ENCODE measurements at places on chromosomes 11 and 22.
A peak's percentile ranks its signal among the peaks of the same experiment; 100 is the strongest.

DNA sequence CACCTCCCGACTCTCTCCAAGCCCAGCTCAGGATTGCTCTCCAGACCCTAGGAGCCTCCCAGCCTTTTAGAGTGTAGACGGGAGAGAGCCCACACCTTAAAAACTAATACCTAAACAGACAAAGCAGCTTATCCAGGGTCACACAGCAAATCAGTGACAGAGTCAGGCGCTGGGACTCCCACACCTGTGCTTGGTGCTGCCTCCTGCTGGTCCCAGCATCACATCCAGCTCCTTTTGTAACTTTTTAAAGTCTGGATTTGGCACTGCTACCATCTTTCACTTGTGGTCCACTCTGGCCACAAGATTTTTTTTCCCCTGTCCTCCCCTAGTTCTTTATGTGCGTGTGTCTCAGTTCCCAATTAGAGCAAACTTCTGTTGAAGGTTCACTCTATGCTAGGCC is 4.7 kb downstream of the ANO1 start:
- no peak for DNase-seq

GRCh38 chr11:129264114-129264513 is 72.0 kb upstream of the ARHGAP32 start:
- no peak for DNase-seq

DNA sequence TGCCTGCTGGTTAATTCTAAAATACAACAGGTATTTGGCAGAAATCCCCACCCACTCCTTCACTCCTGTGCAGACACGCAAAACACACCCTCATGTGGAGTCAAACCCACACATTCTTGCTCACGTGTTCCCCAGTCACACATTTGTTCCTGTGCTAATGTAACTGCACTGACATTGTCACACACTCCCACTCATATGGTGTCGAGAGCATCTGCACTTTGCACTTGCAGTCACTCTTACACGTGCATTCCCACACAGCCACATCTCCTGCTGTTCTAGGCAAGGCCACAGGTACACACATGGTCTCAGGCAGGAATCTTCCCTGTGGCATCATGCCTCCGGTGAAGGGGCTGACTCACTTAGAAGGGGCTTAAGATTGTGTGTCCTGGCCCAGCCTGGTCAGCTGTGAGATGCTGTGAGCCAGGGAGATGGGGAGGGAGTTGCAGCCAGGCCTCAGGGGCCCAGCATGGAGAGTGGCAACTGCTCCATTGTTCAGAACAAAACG is 395.0 kb downstream of the TENM4 start:
- no peak for DNase-seq

DNA sequence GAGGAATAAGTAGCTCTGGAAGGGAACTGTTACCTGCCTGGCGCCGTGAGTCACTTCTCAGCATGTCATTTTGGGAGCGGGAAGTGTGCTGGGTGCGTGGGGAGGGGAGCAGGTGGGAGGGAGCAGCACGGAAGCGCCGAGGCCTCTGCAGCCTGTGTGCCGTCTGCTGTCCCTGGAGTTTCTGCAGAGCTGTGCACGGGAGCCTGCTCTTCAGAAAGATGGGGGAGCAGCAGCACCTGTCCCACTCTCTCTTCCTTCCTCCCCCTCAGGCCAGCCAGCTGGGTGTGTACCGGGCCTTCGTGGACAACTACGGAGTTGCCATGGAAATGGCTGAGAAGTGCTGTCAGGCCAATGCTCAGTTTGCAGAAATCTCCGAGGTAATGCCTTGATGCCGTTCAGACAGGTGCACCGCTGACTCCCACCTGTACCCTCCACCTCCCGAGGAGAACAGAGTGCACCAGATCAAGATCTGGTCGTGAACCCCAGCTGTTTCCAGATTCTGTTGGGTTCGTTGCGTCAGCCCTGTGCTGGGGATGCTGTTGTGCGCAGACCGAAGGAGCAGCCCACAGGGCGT is 87.9 kb downstream of the BCR start:
- DNase-seq: no peak

GRCh38 chr11:1502168-1502953 is 15.8 kb upstream of the MOB2 start:
- no peak for DNase-seq

DNA sequence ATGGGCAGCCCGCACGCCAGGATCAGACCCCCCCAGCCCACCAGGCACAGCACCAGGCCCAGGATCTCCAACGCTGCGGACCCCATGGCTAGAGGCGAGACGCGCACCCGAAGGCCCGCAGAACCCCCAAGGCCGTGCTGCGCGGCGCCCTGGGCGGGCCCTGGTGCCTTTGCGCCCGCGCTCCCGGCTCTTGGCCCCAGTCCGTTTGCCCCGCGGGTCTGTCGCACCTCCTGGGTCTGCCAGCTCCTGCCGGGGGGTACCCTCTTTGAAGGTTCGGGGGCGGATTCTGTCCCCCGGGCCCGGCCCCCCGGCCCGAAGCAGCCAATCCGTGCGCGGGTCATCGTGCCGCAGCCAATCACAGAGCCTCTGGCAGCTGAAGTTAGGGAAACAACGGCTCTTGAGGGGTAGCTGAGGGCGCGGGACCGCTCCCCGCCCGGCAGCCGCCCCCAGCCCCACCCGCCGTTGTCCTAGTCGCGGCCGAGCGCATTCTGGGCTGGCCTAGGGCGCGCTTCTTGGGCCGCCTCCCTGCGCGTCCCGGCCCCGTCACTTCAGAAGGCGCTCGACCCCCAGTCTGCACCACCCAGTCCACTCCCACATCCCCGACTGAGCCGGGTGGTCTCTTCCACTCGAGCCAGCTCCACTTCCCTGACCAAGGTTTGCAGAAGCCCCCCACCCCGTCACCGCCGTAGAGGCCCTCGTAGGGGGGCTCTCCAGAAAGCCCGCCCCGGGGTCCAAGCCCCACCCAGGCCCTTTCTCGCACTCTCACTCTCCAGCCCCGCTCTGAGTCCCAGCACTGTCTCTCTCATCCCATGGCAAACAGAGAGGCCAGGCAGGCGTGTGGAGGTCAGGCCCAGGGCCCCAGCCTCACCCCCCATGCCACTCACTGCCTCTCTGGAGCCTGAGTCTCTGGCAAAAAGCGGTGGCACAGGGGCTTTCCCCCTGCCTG is at the start of gene CLDN5:
TSS of gene CLDN5 (minus strand) at position 241 of the 946 bp plus-strand sequence. CDS start at position 86, 155 bp downstream.
- no peak for DNase-seq

DNA sequence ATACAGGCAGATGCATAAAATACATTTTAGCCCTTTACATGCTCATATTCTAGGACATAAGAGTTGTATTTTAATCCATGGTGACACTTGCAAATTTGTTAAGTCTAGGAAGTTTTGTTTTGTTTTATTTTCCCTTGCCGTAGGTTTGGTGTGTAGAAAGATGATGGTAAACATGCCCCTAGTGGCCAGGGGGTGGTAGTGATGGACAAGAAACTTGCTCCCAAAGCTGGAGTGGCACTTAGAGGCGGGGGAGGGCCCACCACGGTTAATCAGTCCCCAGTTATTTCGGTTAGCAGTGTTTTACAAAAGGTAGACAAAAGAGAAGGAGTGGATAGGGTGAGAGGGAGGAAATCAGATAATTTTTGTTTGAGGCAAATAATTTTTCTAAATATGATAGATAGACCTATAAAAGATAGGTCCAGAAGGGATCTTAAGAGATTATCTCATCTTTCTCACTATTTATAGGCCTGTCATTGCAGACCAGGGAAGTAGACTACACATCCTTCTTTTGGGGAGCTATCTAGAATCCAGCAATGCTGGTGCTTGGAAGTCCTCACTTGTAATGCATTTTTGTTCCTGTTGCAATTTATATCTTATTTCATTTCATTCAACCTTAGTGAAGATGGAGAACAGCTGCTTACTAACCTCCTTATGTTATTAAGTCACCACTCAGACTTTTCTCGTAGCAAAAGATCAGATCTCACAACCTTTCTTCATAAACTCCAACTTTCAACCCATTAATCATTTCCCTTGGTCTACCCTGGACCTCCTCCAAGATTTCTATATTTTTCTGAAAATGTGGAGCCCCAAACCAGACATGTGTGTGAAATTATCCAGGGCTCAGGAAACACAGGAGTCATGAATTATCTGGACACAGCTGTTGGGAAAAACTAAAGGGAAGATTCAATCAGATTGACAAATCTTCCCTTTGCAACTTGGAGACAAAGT is 5.9 kb upstream of the BDNF start:
- peak; percentile 45 for DNase-seq

- no peak for DNase-seq
These were observed 22.6 kb downstream of the PTPN5 start for GRCh38 chr11:18768978-18769377.

Measured in KBM-7 (cell line).